ENCODE measurements at places on chromosomes 6 and 20.
A peak's percentile ranks its signal among the peaks of the same experiment; 100 is the strongest.

- no peak for DNase-seq
Measured at GRCh38 chr6:39357998-39358686, 35.6 kb upstream of the KCNK16 start.

DNA sequence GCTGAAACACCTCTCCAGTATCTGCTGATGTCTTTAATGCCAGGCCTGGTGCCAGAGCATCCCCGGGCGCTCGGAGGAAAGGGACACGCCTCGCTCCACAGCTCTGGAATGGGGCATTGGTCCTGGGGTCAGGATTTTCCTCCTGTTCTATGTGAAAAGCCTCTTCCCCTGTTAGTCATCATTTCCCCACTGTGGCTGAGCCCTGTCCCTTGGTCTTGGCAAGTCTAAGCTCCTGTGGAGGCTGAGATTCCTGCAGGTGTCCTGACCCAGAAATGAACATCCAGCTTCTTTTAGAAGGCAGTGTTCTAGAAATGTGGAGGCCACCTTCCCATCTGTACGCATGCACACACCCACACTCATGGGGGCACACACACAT, 19.4 kb downstream of the SYNDIG1 start:
- DNase-seq: no peak

- no peak for DNase-seq
Measured at GRCh38 chr6:1422290-1422689, 32.9 kb downstream of the FOXF2 start.

DNA sequence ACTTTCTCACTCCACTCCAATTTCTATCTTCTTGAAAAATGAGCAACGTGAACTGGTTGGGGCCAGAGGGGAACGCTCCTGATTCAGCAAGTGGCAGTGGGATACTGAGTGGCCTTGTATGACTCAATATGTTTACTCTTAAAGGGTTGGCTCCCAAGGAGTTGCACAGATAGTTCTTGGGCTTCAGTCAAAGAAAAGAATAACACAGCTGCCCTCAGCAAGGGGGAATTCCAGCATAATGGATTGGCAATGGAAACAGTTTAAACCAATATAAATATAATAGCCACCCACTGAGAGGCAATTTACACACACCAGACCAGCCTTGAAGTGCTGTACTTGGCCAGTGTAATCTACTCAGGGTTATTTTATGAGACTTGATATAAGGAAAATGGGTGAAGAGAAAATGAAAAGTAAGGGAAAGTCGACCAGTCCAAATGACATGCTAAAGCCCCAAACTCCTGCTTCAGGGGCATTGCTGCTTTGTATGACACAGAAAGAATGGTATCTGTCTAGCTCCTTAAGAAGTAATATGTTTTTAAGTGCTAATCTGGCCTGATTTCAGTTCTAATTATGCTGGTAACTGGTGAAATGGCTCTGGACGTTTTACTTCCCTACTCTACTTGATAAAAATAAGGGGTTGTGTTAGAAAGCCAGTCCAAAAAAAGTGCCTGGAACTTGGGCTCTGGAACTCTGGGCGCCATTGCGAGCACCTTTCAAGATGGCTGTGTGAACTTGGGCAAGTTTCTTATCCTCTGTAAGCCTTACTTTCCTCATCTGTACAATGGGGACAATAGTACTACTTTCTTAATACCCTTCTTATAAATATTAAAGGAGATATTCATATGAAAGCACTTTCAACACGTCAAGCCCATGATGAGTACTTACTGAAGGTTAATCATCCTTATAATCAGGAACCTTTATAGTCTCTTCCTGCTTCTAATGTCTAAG, 712.9 kb upstream of the MAP3K7 start:
- no peak for DNase-seq

DNA sequence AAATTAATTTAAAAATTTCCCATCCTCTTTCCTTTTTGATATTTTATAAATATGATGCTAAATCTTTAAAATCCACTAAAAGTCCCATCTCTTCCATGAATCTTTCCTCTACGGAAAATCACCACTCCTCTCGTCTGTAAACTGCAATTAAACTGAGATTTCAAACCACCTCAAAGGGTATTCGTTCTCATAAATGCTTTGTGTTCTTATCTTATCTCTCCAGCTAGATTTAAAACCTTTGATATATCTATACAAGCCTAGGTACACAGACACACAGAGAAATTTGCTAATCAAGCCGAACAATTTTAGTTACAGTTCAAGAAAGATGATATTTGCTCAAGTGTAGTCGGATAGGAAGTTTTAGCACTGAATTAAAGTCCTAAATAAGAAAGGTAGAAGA, 214.6 kb upstream of the PRDM1 start:
- DNase-seq: no peak

DNA sequence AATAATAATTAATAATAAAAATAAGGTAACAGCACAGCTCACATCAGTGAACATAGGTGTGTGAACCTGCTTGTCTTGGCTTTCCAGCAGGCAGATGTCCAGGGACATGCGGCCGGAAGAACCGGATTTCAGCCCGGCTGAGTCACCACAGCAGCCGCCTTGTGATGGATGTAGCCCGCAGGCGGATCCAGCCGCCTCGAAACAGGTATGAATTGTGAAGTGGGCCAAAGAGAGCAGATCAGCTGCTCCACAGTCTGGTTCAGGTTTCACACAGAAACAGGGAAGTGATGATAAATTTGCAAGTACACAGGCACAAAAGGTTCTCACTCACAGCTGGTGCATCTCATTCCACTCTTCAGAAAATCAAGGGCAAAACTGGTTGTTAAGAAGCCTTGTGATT, 55.1 kb downstream of the ID4 start:
- DNase-seq: no peak

GRCh38 chr6:160079686-160080043, 42.0 kb upstream of the SLC22A1 start:
- no peak for DNase-seq

- DNase-seq: no peak
Measured at GRCh38 chr20:37308086-37309050, 18.9 kb downstream of the MANBAL start.

GRCh38 chr6:11580686-11581405, 43.3 kb downstream of the TMEM170B start:
- no peak for DNase-seq

DNA sequence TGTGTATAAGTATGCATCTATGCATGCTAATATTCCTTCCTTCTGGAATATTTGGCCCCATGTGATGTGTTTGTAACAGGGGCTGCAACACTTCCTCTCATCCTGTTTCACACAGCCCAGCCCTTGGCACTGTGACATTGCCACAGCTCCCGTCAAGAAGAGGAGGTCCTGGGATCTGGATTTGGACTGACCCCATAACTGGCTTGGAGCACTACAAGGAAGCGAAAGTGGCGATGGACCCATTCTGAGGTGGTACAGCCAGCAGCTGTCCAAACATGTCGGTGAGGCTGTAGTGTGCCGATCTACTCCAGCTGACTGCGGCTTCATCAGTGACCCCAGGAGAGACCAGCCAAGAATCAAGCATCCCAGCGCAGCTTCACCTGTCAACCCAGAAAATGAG, 18.2 kb downstream of the SYNDIG1 start:
- DNase-seq: no peak

GRCh38 chr6:45388328-45388727, 10.6 kb upstream of the SUPT3H start:
- no peak for DNase-seq

GRCh38 chr6:1310628-1311399, 1.1 kb upstream of the FOXQ1 start:
- no peak for DNase-seq

GRCh38 chr20:57089699-57090144, 176.7 kb downstream of the BMP7 start:
- peak; percentile 42 for DNase-seq

GRCh38 chr6:133241901-133242636, 912 bp downstream of the EYA4 start:
- DNase-seq: no peak

DNA sequence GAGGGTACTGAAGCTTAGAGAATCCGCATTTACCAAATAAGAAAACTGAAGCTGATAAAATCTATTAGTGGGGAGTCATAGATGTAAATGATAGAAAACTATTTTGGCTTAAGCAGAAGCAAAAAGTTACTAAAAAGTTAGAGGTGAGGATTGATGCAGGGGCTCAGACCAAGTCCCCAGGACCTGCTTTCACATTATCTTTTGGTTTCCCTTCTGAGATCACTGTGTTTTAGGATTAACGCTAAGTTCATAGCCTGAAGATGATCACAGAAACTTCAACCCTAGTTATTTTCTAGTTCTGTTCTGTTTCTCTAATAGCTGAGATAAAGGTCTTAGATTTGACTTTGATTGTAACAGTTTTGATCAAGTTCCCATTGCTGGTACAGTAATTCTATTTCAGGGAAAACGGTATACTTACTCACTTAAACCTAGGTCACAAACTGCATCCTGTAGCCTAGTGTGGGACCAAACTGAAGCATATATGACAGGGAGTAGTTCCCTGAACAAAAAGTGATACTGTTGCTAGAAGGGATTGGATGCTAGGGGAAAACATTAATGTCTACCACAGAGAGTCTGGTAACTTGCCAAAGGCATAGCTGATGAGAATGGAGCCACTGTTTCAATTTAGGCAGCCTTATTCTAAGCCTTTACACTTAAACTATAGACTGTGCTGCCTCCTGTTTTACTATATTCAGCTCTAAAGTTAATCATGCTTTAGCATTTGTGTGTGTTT, 13.1 kb downstream of the CYB5R4 start:
- DNase-seq: no peak

DNA sequence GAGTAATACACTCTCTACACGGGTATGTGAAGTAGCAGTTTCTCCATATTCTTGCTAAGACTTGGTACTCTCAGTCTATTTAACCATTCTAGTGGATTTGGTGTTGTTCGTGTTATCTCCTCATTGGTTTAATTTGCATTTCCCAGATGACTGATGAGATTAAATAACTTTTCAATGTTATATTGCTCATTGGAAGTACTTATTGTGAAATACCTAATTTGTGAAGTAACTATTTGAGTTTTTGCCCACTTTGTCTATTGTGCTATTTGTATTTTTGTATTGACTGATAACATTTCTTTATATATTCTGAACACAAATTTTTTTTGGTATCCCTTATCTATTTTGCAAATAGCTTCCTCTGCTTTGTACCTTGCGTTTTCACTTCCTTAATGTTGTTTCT, 156.0 kb downstream of the C6orf58 start:
- DNase-seq: no peak

- DNase-seq: no peak
Measured at GRCh38 chr6:126701676-126702560, 362.0 kb downstream of the CENPW start.

- no peak for DNase-seq
Measured at GRCh38 chr20:47063407-47063806, 168.8 kb downstream of the EYA2 start.

- DNase-seq: no peak
Measured at GRCh38 chr6:36715469-36715868, 17.8 kb downstream of the RAB44 start.

DNA sequence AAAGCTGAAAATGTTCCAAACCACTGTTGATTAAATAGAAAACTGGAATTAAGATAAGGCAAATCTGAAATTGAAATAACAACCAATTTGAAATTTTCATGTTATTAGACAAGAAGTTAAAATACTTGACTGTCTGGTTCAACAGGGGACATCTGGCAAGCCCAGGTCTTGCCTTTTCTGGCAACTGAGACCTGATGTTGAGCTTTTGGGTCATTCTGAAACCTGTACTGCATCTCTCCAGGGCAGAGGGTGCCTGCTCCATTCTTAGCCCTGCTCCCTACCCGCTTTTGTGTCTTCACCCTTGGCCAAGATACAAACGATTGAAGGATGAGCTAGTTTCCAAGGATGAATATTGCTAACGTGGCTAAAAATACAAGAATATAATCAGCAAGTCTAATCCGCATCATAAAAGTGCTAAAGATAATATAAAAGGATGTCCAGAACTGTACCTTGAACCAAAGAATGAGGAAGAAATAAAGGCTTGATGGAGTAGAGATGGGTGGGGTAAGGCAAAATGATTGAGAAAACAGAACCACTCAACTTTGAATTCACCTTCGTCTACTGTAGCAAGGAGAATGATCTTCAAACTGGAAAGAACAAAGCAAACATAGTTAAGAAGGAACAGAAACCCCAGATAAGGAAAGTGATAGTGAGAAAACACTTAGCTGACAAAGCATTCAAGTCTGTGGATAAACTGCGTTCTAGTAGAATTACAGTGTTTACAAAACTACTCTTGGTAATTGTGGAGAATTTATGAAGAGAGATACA, 109.8 kb upstream of the MAN1A1 start:
- DNase-seq: no peak

- DNase-seq: no peak
Measured at GRCh38 chr6:130933712-130934200, 106.5 kb downstream of the SMLR1 start.

- DNase-seq: no peak
Measured at GRCh38 chr20:25269833-25270170, 21.9 kb downstream of the PYGB start.

GRCh38 chr20:38029453-38029852, 3.8 kb downstream of the TTI1 start:
- no peak for DNase-seq

DNA sequence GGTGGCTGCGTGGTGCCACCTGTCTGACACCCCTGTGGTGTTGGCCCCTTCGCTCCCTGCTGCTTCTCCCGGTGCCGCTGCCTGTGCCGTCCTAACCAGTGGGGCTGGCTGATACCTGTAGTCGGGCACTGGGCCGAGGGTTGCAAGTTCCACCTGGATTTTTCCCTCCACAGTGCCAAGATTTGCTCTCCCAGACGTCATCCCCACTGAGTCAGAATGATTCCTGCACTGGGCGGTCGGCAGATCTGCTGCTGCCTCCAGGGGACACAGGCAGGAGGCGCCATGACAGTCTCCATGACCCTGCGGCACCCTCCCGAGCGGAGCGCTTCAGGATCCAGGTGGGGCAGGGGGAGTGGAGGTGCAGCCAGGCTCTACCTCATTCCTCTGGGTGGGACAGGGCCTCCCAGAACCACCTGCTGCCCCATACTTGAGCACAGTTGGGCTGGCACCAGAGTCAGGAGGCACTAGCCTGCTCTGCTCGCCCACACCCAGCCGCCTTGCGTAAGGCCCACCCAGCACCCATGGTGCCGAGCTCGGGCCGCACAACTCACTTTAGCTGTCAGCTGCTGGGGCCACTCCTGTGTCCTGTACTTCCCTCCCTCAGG, 60.2 kb downstream of the TCP11 start:
- no peak for DNase-seq

DNA sequence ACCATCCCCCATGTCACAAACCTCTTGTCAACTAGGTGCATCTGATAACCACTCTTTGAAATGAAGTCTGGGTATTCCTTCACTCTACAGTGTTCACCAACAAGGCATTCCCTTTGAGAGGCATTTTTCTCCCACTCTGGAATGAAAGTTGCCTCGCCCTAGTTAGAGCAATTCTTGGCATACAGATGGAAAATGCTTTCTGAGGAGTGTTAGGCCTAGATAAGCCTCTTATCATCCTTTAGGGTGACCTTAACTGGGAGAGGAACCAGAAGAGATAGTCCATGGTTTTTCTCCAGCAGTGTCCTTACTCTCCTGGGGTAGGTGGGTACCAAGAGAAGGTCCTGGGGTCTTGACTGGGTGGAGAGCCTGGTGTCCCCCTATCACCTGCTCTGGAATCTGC, 14.8 kb downstream of the CLIC5 start:
- no peak for DNase-seq

- no peak for DNase-seq
Measured at GRCh38 chr6:33433544-33434191, 13.8 kb downstream of the SYNGAP1 start.

All from CD4-positive, alpha-beta T cell treated with Interleukin-12 subunit alpha and Interleukin-12 subunit beta, for 1 hour (primary cell).